Central memory CD4-positive, alpha-beta T cell (primary cell): ENCODE measurements at places on chromosomes 1 and 21.

DNA sequence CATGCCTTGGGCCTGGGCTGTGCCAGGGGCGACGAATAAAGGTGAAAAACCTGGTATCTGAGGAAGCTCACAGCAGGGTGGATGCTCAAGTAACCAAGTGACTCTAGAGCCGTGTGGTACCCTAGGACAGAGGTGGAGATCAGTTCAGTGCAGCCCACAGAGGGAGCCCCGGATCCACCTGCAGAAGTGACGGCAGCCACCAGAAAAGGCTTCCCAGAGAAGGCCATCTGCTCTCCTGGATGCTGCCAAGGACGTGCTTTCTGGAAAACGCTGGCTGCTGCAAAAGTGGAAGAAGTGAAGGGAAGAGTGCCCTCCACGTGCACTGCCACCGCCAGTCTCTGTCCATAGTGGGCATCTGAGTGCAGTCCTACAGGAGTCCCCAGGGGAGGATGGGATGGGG is 27.7 kb downstream of the TMCO4 start:
- DNase-seq = no peak

GRCh38 chr1:78553859-78554258 is 63.1 kb downstream of the PTGFR start:
- DNase-seq = no peak

- DNase-seq = no peak
Measured at GRCh38 chr1:156371553-156372264, 2.7 kb downstream of the RHBG start.

GRCh38 chr1:109783436-109783835 is 19.7 kb upstream of the EPS8L3 start:
- DNase-seq = no peak

GRCh38 chr1:115764541-115764940 is 4.0 kb downstream of the CASQ2 start:
- DNase-seq = no peak

- no peak for DNase-seq
Measured at GRCh38 chr1:207904391-207904790, 6.5 kb downstream of the CD34 start.

DNA sequence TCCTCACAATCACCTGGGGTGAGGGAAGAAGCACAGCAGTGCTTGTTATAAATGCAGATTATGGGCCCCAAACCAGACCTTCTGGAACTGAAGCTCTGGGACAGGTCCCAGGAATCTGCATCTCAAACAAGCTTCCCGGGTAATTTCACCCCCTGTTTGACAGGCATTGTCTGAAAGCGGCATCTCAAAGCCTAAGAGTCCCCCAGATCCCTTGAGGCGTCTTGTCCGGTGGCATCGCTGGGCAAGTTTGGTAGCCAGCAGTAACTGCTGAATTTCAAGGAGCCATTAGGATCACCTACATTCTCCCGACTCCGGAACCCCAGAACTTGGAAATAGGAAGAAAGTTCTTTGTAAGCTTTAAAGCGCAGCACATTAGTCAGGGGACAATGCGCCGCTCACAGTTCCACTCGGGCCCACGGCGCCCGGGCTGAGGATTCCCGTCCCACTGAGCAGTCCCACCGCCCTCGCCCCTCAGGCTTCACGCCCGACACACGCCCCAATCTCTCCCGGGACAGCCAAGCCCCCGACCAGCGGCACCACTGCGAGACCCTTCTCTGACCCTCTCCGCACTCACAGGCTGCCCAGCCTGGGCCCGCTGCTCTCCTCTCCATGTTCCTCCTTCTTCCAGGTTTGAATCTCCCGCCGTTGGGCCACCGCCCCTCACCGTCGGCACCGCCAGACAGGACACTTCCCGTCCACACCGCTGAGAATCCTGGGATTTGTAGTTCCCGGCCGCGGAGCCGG is at the start of gene IQGAP3:
Gene IQGAP3 (minus strand): TSS at position 647 of the 744 bp plus-strand sequence. CDS start 36 bp downstream, at position 611.
- peak; percentile 67 for DNase-seq

DNA sequence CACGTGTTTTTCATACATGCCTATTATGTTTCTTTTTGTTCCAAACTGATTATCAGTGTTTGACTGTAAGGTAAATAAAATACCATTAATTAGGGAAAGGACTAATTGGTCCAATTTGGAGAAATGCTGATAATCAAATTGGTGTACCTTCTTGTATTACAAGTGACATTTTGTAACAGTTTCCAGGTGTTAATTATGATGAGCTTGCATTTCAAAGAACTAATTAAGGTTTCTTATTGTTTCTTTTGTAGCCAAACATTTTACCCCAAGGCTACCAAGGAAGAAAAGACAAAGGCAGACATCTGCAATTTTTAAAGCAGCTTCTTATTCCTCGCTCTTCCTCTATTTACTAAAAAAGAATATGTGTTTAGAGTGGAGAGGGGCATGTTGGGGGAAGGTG is 88.7 kb upstream of the GRIK1 start:
- DNase-seq = no peak

- DNase-seq = no peak
Measured at GRCh38 chr1:66298464-66298863, 235.5 kb upstream of the SGIP1 start.

- no peak for DNase-seq
Measured at GRCh38 chr1:56901716-56902115, 47.1 kb downstream of the C8A start.
